Stimulated activated CD4-positive, alpha-beta T cell treated with anti-CD3 and anti-CD28 coated beads, Interleukin-4, amount 100 ng/mL, for 24 hours (primary cell): ENCODE measurements at places on chromosomes 3 and 15.

DNA sequence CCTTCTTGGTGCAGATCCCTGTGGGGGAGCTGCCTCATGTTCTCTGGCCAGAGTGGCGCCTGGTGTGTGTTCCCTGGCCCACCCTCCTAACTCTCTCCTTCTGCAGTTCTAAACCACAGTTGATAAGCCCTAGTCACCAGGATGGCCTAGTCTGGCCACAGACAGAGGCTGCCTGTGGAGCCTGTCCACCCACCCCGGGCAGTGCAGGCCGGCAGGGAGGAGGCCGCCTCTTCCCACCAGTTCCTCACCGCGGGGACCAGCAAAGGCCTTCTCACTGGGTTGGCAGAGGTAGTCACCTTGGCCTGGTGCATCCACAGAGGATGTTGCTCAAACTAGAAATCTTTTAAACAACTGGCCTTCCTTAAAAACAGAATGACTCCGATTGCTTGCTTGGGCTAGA is 276.4 kb upstream of the TTC14 start:
- no peak for DNase-seq

- DNase-seq = no peak
Observed at GRCh38 chr15:73994912-73995622, 551 bp downstream of the PML start.

- no peak for DNase-seq
Observed at GRCh38 chr15:58440922-58441321, 9.1 kb downstream of the LIPC start.

GRCh38 chr3:43372809-43373559 is 86.6 kb downstream of the SNRK start:
- DNase-seq = no peak

DNA sequence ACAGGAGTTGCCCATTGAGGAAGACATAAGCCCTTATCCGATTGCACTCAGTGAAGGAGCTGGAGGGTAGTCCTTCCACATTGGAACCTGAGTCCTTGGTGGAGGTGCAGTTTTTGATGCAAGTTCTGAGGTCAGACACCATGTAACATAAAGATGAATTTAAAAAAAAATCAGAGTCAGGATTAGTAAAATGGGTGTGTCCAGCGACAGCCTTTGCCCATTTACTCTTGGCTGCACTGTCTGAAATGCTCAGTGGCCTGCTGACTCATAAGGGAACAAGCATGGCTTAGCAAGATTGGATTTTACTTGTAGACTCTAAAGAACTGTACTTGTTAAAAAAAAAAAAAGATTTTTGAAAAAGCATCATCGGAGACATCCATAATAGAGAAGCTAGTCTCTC is 241.1 kb upstream of the TOPAZ1 start:
- no peak for DNase-seq

DNA sequence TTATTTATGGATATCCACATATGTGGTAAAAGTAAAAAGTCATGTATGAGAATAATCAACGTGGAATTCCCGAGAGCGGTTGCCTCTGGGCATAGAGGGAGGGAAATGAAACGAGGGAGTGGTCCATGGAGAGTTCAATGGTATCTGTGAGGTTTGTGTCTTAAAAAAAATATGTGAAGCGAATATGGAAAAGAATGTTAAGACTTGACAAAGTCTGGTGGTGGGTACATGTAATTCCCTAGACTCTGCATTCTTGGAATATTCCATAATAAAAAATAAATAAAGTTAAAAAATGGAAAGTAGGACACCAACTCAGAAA is 28.4 kb downstream of the FAM43A start:
- DNase-seq = no peak

GRCh38 chr3:19030522-19030839 is 117.8 kb upstream of the KCNH8 start:
- no peak for DNase-seq

DNA sequence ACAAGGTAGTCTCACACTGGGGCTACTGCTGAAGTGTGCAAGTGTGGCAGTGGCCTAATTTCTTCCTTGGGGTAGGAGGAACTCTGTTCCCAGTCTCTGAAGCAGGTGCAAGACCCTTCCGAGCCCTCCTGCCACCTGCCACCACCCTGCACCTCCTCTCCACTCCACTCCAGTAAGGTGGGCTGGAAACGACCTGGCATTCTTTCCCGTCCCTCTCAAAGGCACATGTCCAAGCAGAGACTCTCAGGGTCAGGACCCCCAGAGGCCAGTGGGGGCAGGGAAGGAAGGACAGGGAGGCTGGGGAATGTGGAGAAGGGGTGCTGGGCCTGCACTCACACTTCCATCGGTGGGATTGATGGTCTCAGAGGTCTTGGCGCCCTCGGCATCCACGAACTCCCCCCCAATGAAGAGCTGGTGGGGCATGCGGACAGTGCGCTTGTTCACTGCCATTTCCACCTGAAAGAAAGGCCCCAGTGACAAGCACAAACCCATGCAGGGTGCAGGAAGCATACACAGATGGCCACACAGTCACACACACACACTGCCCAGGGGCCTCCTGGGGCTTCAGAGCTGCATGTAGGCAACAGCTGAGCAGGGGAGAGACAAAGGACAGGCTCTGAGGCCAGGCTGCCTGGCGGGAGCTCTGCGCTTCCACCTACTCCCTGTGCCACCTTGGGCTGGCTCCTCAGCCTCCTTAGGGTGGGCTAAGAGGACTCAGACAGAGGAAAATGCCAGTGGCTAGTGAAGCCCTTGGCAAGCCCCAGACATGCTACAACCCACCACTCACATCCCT is 43.8 kb downstream of the ALDH1L1 start:
- no peak for DNase-seq

- DNase-seq = no peak
Observed at GRCh38 chr15:64847876-64848716, 6.4 kb downstream of the PLEKHO2 start.

DNA sequence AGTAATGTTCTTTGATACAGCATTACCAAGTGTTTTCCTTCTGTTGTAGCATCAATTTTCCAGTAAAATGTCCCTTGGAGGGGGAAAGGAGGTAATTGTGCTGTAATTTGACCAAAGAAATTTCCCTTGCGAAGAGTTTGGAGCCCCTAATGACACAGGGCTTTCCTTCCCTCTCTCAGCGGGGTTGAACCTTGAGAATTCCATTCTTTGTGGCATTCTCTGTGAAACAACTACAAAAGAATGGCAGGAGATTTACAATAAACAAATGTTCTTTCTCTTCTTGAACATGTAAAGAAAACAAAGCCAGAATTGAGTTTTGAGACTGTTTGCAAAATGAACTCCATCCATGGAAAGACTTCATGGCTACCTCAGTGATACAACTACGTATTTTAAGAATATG is 53.4 kb downstream of the SIDT1 start:
- DNase-seq = no peak

GRCh38 chr15:33309602-33310276 is 1.0 kb upstream of the RYR3 start:
- no peak for DNase-seq

DNA sequence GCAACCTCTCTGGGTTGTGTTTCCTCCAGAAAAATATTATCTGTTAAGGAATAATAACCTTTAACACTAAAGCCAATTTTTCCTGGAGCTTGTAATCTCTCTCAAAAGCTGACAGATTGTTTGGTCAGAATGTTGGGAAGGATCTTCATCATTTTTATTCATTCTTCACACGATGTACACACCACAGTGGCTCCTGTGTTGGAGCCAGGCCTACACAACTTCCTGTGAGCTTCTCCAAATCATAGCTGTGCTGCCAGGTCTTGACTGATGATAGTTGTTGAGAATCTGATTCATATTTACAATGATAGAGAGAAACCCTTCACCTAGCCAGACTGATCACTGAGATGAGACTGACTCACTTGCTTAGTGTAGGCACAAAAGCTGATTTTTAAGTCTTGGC is 151.0 kb upstream of the ROBO2 start:
- DNase-seq = no peak

- peak; percentile 79 for DNase-seq
Observed at GRCh38 chr3:58332575-58333188, at the start of gene PXK. Gene PXK, plus strand, starts transcription at chr3:58332892. Its CDS starts 97 bp downstream, at chr3:58332989.

DNA sequence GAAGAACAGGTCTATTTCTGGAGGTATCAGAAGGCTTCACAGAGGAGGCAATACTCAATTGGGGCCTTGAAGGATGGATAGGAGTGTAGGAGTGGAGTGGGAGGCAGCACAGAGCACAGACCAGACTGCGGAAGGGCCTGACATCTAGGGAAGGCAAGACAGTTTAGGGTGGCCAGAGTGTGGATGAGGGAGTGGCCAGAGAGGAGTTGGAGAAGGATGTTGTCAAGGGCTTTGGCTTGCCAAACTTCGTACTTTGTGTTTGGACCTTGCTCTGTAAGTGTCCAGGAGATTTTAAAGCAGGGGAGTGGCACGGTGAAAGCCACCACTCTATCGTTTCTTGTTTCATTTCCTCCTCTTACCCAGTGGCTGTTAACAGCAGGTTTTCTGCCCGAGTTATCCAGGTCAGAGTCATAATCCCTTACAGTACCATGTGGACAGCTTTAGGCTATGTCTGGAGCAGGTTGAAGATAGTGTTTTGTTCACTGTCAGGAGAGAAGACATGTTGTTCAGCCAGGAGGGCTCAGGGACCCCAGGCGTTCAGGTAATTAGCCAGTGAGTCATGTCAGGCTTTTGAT is 12.3 kb downstream of the SMAD3 start:
- DNase-seq = no peak

GRCh38 chr15:68730471-68730919 is 90.2 kb downstream of the ANP32A start:
- DNase-seq = peak; percentile 18

- no peak for DNase-seq
Observed at GRCh38 chr15:55970286-55970685, 23.1 kb downstream of the NEDD4 start.

GRCh38 chr3:42314411-42314810 is 48.4 kb upstream of the CCK start:
- no peak for DNase-seq

- no peak for DNase-seq
Observed at GRCh38 chr3:141793476-141794260, 30.5 kb downstream of the GRK7 start.

GRCh38 chr3:14300721-14301399 is 101.5 kb upstream of the SLC6A6 start:
- DNase-seq = no peak

DNA sequence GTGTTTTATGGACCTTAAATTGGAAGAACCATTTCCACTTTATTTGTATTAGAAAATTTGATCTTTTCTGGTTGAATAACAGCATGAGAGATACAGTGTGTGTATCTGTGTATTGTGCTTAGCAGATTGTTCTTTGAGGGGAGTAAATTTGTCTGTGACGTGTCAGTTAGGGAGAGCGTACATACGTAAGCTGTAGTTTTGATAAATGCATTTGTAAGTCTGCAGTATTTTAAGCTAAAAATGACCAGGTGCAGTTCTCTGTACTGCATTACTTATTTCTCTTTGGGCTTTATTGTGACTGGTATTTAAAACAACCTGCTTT is 264.8 kb downstream of the ROBO2 start:
- DNase-seq = no peak

GRCh38 chr3:148600902-148601765 is 96.6 kb upstream of the AGTR1 start:
- DNase-seq = no peak

DNA sequence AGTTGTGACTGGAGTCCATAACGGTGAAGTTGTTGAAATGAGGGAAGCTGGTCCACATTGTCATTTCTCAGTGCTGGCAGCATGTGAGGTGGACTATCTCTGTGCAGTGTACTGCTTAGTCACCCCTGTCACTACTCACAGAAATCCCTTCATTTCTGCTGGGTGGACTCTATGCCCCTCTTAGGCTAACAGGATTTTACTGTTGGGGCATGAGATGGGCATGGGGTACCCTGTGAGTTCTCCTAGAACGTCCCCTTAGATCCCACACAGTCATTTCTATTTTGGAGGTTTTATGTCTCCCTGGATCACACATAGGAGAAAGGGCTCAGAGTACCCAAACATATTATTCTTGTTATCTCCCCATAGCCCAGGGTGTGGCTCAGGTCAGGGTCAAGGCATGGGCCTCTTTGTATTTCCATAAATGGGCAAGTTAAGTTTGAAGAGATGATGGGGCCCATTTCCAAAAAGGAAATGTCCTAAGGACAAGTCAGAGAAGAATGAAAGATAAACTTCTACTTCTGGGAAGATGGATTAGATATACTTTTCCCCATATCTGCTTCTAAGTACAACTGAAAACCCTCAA is 15.2 kb downstream of the P2RY1 start:
- no peak for DNase-seq

GRCh38 chr15:25136119-25136518 is 181.3 kb downstream of the SNRPN start:
- no peak for DNase-seq

DNA sequence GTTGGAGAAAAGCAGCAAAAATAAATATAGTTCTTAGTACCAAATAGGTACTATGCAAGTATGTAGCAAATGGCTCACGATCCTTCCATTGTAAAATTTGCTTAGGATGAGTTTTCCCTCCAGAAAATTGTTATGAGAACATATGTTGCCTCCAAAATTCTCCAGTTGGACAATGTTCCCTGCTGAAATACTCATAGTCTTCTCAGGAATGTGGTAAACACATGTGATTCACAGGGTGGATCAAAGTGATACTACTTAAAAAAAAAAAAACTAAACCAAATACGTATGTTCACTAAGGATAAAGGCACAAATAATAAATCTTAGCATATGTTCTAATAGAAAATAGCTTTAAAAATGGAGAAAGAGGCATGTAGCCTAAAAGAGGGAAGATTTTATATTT is 84.3 kb upstream of the ZNF385D start:
- DNase-seq = no peak

DNA sequence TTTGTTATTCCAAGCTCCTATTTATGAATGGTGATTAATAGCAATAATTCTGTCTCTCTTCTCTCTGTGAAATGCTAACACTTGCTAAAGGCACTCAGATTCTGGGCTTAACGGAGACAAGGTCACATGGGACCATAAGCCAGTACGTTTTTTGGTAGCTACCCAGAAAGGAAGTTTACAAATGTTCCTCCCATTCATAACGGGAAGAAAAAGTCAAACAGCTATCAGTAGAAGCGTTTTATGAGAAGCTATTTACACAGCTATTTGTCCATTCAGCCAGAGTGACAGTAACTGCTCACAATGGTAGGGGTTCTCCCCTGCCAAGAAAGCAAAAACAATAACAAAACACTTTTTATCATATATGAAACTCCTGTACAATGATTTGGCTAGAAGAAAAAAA is 51.5 kb downstream of the ZMAT3 start:
- DNase-seq = no peak

DNA sequence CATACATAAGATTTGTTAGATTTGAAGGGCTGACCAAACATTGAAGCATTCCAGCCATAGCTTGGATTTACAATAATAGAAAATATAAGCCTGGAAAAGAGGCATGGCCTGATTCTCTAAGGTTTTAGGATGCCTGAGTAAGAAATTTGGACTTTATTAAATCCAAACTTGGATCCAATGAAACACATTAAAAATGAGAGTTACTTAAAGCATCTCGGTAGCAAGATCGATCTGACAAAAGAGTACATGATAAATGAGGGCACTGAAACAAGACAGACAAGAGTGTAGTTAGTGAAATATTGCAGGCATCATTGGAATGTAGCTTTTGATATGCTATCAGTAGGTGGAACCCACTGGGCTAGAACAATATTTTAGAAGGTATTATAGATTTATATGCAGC is 855.7 kb upstream of the DPPA4 start:
- DNase-seq = no peak

GRCh38 chr15:96381463-96381862 is 51.0 kb downstream of the NR2F2 start:
- no peak for DNase-seq
